ENCODE measurements at places on chromosomes 3 and 15.

DNA sequence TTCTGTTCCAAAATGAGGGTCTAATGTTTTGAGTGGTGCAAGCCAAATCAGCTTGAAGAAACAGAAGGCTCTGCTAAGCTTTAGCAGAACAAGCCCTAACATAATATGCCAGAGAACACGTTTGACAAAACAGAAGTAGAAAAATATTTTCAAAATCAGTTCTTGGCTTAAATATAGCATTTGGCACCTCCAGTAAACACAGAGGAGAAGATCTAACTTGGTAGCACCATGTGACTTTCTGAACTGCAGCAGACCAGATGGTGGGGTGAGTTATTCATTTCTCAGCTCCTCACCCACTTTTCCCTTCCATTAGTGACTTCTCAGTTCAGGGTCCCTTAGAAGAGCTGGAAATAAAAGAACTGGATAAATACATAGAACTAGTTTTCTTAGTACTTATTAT lies 395.8 kb downstream of the MAGI1 start:
- no peak for DNase-seq

DNA sequence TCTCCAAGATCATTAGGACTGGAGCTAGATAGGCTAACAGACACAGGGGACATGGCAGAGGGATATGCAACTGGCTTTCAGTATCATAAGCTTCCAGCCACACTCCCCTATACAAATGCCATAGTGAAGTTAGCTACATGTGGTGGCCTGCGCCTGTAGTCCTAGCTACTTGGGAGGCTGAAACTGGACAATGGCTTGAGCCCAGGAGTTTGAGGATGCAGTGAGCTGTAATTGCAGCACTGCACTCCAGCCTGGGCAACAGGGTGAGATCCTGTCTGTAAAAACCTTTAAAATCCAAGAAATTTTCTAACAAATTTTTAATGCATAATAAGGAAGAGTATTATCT lies 37.3 kb downstream of the DLG1 start:
- no peak for DNase-seq

GRCh38 chr3:73398084-73398483 lies 226.7 kb downstream of the PDZRN3 start:
- no peak for DNase-seq

GRCh38 chr3:192881159-192881786 lies 36.4 kb downstream of the MB21D2 start:
- DNase-seq = no peak

DNA sequence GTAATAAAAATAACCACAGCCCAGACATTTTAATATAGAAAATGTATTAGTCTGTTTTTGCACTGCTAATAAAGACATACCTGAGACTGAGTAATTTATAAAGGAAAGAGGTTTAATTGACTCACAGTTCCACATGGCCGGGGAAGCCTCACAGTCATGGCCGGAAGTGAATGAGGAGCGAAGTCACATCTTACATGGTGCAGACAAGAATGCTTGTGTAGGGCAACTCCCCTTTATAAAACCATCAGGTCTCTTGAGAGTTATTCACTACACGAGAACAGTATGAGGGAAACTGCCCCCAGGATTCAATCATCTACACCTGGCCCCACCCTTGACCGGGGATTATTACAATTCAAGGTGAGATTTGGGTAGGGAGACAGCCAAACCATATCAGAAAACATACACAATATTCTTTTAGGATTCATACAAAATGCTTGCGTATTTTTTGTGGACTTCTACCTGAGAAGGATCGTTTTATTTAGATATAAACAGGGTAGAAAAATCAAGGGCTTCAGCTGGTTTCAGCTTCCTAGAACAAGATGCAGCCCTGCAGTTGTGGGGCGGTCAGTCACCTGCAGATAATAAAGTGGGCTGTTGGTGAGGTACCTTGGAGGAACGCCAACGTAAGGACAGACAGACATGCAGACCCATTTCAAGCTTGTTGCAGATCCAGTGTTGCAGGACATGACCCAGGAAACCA lies 101.9 kb downstream of the TNIK start:
- DNase-seq = no peak

- DNase-seq = no peak
These were observed 4.2 kb downstream of the CCDC71 start for GRCh38 chr3:49161808-49162530.

DNA sequence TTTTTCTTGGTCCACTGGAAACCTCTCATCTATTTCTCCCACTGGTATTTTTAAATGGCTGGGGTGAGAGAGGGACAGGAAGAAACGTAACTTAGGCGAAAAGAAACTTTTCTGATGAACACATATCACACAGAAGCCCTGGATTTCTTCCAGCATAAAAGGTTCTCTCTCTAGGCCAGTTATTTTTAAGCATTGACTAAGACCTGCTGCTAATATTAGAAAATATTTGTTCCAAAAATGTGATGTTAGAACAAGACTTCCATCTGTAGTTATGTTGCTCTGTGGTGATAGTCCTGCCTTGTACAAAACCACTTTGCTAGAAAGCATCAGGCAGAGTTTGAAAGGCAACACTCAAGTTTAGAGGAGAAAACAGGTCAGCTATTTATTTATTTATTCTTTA lies 537.7 kb downstream of the MCTP2 start:
- DNase-seq = no peak

GRCh38 chr3:143413372-143413771 lies 293.8 kb downstream of the CHST2 start:
- no peak for DNase-seq

Data from activated CD4-positive, alpha-beta T cell treated with anti-CD3 and anti-CD28 coated beads, Interleukin-2, amount 10 ng/mL, durations not matched to agents 24 days and 14 days (primary cell).